Stimulated activated CD8-positive, alpha-beta memory T cell treated with anti-CD3 and anti-CD28 coated beads, Interleukin-2, amount 100 ng/mL, for 48 hours (primary cell): ENCODE measurements at places on chromosomes 12 and 14.

DNA sequence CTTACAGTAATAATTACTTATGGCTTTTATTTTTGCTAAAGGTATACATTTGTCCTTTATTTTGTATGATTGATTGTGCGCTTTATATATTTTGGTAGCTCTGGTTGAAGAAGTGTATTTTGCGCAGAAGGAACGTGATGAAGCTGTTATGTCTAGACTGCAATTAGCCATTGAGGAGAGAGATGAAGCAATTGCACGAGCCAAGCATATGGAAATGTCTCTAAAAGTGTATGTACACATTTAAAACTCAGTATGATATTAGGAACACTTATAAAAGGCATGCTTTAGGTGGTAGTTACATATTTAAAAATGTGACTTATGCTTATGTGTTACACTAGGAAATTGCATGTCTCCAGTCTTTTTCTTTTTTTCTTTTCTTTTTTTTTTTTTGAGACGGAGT lies 87.5 kb downstream of the MIPOL1 start:
- DNase-seq: no peak

DNA sequence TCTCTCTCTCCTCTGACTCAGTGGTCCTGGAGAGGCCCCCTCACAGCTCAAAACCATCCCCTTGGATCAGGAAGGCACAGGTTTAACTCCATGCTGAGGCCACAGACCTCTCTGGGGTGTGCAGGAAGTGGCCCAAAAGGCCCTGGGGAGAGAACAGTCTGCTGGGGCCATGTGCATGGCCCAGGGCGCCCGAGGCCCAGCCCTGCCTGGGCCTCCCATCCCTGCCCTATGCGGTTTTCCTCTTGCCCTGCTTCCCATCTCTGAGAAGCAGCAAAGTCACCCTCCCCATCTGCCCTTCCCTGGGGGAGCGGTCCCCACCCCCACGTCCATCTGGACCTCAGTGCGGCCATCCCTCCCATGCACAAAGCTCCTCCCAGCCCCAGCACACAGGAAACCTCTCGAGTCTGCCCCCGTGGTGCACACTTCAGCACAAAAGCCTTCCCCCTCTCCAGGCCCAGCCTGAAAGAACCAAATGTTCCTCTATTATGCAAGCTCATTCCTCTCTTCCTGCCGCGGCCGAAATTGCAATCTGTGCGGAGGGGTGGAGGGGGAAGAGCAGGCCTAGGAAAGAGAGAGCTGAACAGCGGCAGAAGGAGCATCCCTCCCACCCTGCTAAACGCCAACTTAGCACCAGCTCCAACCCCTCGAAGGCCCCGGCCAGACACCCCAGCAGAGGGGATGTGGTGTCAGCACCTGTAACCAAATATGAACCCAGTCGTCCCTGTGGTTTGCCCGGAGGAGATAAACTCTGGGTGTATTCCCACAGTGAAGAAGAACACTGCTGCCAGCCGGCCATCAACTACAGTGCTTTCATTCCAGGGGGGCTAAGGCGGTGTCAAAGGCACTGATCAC lies 108.5 kb downstream of the SCARB1 start:
- no peak for DNase-seq

DNA sequence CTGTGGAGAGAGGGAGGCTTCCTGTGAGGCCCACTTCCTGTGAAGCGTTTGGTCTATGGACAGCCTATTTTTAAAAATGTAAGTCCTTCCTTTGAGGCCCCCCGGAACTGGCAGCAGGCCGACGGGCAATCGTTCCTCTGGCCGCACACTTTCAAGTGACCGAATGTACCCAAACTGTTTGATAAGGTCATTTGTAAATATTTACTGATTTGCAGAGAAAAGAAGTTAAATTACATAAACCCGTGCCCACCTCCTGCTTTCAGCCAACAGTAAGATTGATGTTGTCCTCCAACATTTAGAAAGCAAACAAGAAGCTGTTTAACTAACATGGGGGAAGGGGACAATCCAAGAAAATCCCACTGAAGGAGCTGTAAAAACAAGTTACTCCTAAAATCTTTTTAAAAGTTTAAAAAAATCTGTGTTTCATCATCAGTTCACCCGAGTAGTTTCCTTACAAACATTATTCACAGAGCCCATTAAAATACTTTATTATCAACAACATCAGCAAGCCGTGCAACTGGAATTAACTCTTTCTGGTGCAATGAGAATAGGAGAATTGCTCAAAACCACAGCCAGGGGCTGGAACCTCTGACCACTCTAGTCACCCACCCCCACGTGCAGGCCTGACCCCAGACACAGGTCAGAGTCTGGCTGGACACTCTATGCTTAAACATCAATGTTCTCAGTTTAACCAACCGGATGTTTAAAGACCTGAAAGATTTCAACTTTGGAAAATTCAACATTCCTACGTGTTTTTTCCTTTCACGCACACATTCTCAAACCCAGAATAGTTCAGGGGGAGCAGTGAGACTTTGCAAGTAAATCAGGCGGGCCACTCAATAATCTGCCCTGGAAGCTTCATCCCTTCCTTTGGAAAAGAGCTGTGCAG lies 65.3 kb downstream of the FOXN3 start:
- no peak for DNase-seq

DNA sequence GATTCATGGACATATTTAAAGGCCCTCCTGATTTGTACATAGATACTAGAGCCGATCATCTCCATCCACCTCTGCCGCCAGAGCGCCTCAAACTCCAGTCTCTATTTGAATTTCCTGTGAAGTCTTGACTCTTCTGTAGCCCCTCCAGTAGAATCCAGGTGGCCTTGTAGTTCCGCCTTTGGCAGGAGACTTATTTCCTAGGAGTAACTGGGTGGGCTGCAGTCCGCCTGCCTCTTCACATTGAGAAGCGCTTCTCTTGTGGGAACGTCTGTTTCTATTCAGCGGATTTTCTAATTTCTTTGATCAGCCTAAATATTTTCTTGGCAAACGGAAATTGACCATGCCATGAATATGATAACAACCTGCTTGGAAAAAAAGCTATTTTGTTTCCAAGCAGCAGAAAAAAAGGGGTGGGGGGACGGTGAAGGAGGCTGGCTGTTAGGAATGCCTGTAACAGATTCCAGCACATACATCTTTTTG lies 9.0 kb upstream of the SIX1 start:
- no peak for DNase-seq

DNA sequence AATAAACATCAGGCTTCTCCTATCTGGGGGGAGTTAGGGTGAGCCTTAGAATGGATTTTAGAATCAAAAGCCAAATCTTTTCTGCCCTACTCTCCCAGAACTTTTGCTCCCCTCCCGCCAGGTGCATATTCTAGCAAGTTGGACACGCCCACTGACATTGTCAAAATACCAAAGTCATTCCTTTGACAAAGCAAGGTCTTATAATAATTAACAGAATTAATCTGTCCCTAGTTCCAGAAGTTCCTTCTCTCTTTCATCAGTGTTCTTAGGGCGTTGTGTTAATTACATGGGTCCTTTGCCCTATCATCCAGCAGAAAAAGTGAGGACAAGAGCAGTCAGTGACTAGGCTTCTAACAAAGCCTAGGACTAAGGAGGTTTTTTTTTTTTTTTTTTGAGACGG lies 2.4 kb downstream of the PRR13 start:
- DNase-seq: no peak

DNA sequence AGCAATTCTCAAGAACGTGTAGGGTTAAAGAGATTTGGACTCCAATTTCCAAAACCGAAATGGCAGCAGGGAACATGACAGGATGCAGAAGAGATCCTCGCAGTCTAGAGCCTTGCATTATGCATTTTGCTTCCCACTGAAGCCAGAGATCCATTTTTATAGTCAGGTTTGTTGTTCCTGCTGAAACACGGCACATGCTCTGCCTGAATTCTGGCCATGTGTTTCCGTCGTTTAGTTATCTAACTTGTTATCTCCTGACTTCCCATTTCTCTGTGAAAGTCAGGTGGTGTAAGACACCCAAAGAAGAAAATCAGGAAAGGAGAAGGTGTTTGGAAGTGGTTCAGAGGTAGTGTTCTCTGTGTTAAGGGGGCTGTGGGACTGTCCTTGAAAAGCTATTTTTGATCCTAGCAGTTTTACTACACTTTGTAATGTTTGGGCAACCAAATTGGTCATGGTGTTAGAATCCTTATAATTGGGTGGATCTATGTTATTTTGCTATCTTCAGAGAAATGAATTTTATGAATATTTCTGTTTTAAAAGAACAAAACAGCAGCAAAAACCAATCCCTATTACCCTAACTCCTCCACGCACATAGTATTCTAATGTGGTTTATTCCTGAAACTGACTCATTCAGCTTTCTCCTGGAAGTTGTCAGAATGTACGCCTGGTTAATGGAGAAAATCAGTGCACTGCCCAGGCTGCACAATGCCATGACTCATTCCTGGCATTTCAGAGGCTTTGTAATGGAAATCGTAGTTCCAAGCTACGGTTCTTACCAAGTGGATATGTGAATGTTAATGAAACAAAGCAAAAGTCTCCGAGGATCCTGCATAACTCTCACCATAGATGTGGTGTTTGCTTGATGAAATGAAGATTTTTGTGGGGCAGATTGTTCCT lies 110.1 kb downstream of the SAMD4A start:
- no peak for DNase-seq
